ENCODE measurements at places on chromosomes 12 and 14.
A peak's percentile ranks its signal among the peaks of the same experiment; 100 is the strongest.

DNA sequence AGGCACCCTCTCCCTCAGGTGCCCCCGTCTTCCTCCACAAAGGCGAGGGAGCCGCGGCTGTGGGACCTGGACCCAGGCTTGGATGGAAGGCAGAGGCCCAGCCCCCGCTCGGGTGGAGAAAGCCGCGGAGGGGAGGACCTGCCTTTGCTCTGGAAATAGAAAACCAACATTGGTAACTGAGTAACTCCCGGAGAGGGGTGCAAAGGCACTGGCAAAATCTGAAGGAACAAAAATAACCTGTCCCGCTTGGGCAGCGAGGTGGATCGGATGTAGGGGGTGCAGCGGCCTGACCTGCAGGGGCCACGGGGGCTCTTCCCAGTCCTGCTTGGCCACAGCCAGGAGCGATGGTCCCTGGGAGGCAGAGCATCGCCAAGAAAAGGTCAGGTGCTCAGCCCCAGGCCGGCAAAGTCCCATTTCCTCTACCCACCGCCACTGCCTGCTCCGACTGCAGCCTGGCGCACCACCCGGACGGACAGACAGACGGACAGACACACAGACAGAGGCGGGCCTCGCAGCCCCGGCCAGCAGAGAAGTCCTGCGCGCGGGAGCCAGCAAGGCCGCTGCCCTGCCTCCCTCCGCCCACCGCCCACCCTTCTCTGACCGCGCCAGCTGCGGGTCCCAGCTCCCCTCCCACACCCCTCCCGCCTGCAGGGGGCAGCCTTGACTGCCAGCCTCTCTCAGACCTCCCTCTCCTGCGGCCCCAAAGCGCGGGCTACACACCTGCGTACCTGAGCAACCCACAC lies 21.4 kb upstream of the TMEM106C start:
- DNase-seq, result peak; percentile 20

GRCh38 chr14:96626121-96626768 lies 124.1 kb downstream of the PAPOLA start:
- DNase-seq, result no peak

DNA sequence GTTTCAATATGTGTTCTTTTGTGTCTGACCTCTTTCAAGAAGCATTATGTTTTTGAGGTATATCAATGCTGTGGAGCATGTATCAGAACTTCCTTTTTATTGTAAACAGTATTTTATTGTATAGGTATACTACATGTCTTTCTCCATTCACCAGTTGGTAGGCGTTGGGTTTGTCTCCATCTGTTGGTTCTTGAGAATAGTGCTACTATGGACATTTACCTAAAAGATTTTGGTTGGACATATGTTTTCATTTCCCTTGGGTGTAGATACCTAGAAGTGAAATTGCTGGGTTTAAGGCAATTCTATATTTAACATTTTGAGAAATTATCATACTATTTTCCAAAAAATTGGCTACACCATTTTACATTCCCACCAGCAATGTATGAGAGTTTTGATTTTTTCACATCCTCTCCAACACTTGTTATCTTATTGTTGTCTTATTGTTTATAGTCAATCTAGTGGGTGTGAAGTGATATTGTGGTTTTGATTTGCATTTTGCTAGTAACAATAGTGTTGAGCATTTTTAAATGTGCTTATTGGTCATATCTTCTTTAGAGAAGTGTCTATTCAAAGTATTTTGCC lies 409.2 kb downstream of the IPO8 start:
- DNase-seq, result no peak

DNA sequence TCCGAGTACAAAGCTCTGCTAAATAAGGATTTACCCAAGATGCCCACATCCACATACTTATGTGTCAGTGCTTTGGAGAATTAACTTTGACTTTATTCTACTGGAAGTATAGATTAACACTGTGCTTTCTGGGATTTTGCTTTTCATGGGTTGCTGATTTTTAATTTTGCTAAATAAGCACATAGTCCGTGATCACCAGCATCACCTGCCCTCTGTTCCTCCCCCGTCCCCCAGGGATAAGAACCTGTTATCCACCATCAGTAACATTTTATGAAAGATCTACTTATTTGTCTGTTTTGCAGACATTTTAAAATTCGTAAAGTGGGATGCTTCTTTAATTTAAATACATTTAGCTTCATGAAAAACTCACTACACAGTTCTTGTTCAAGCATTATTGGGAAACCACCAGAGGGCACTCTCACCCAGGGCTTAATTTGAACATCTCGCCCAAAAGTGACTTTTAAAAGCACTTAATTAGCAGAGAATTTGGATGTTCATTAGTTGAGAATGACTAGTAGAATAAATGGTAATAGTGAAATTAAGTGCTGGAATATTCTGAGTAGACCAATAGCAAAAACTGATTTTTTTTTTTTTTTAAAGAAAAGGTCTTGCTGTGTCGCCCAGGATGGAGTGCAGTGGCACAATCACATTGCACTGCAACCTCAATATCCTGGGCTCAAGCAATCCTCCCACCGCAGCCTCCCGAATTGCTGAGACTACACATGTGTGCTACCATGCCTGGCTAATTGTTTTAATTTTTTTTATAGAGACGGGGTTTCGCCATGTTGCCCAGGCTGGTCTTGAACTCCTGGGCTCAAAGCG lies 35.7 kb downstream of the MRPL42 start:
- peak; percentile 58 for DNase-seq

- no peak for DNase-seq
These were observed 63.1 kb downstream of the RASSF8 start for GRCh38 chr12:26021534-26021933.

GRCh38 chr14:79638672-79639266 lies 572.5 kb downstream of the DIO2 start:
- DNase-seq, result no peak

Measured in effector CD4-positive, alpha-beta T cell (primary cell).